ENCODE measurements at places on chromosomes 6 and 20.

DNA sequence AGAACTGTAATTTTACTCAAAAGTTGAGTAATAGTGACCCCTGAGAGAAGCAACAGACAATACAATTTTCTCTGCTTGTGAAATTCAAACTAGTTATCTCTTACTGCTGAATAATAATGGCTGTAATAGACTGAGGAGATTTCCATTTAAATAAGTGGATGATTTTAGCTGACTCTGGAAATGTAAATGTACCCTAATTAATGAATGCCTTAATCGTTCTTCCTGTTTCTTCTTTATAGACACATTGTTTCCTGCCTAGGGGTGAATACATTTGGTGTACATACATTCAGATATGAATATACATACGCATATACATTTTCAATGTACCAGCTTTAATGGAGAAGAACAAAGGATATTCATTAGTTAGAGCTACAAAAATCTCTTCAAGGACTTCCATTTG lies 611.9 kb downstream of the TFAP2B start:
- DNase-seq, result no peak

DNA sequence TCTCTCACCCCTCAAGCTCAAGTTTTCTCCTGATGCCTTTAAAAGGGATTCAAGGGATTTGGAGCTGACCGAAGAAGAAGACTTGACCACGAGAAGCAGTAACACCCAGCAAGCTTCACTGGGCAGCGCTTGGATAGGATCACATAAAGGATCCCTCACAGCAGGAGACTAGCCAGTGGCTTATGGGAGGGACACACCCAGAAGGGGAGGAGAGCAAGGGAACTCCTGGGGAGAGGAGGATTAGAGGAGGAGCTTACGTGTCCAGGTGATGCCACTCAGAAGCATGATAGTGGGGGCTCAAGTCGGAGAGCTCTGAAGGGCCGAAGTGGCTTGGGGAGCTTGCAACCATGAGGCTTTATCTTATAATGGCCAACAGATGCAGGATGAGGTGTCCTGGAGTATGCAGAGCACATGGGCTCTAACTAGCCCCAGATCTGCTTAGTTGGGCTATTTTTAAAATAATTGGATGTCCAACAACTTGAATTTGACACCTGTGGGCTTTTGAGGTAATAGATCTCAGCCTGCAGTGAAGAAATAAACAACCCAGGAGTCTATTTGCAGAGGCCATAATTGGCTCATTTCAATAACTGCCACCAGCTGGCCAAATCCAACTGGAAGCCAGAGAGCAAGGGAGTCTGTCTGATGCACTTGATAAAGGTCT lies 137.9 kb upstream of the EXOC2 start:
- DNase-seq, result no peak

DNA sequence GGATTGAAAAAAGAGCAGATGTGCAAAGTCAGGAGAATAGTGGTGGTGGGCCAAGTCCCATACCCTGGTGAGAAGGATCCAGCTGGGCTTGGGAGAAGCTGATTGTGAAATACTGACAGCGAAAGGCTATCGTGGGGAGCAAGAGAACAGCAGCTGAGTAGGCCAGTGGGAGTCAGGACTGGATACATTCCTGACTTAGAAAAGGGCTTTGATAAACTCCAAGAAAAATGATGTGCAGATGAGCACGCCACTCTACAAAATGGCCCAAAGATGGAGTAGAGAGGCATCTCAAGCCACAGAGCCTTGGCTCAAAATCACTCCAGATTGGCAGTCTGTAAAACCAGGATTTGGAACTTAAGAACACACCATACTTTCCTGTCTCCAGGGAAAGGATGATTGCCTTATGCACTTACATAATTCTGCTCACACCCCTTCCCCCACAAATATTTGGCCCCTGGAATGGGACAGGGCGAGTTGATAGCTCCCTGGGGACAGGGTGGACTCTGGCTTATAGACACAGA lies 578.7 kb downstream of the MAFB start:
- no peak for DNase-seq

DNA sequence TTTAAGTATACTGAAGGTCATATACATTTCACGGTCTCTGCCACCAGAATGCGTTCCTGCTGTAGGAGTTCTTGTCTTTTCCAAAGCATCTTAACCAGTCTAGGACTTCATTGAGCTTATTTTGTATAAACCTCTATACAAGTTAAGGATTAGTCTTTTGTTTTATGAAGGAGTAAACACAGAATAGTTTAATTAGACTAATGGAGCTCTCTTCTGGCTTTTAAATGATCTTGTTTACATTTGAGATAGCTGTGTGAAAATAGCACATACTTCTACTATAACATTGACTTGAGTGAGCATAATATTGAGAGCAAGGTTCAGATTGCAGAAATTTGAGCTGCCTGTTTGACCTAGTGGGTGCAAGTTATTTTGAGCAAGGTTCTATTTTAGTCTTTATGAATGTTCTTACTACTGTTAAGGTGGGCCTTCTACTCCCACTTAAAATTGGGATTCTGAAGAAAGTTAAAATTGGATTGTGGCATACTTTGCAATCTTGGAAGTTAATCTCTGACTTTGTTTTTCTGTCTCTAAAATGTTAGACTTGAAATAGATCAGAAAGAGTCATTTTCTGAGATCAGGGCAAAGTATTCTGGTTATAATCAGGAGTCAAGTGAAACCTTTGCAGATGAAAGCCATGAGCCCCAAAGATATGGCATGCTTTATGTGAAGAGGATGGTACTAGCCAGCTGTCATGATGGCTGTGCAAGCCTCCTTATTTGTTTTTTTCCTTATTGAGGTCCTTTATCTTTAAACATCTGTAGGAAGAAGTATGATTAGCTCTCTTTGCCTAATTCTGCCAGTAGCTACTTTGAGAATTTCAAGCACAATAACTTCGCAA lies 41.8 kb downstream of the RPRD1B start:
- DNase-seq, result no peak

DNA sequence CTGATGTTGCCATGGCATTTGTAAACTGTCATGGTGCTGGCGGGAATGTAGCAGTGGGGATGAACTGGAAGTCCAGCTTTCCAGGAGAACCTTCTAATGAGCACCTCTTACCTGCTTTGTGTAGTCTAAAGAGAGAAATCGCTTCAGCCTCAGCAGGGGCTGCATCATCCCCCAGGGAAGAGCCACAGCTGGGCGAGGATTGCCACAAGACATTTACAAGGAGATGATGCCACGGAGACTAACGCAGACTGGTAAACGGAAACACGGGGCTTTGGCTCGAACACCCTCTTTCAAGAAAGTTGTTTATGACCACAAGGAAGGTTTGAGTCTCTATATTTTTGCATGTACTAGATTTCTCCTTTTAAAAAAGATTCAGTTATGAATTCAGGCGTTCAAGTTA lies 72.9 kb downstream of the CDH26 start:
- no peak for DNase-seq

- no peak for DNase-seq
Measured at GRCh38 chr20:17678295-17678694, 3.7 kb downstream of the RRBP1 start.

- DNase-seq, result no peak
Measured at GRCh38 chr20:23043376-23043775, 6.1 kb downstream of the THBD start.

GRCh38 chr6:8958894-8959511 lies 523.7 kb upstream of the SLC35B3 start:
- DNase-seq, result no peak

DNA sequence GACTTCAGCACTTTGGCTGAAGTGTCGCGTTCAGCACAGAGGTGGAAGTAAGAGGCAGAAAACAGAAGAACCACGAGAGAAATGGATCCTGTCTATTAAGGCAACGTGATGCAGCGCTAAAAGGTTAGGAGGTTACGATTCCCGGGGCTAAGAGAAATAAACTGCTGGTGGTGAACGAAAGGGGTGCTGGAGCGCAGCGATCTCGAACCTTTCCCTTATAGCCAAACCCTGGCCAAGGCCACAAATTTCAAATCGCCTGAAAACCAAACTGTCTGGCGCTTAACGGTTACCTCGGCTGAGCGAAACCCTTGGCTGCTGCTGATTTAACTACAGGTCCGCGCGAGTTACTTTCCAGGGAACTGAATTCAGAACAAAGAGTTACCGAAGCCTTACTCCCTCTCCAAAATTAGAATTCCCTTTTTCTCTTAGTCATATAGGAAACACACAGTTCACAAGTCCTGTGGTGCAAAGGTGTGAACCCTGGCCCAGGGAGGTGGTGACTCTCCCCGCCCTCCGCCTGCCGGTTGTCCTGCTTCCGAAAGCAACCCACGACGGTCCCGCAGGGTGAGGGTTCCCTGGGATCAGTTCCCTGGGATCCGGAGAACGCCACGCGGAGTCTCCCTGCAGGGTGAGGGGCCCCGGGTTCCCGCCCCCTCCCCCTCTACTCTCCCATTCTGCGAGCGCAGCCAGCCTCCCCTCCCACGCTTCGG lies 1.3 kb upstream of the SLC35D3 start:
- no peak for DNase-seq

GRCh38 chr6:13124131-13124530 lies 204.2 kb downstream of the TBC1D7 start:
- no peak for DNase-seq

GRCh38 chr20:16641511-16642023 lies 68.3 kb upstream of the KIF16B start:
- no peak for DNase-seq

DNA sequence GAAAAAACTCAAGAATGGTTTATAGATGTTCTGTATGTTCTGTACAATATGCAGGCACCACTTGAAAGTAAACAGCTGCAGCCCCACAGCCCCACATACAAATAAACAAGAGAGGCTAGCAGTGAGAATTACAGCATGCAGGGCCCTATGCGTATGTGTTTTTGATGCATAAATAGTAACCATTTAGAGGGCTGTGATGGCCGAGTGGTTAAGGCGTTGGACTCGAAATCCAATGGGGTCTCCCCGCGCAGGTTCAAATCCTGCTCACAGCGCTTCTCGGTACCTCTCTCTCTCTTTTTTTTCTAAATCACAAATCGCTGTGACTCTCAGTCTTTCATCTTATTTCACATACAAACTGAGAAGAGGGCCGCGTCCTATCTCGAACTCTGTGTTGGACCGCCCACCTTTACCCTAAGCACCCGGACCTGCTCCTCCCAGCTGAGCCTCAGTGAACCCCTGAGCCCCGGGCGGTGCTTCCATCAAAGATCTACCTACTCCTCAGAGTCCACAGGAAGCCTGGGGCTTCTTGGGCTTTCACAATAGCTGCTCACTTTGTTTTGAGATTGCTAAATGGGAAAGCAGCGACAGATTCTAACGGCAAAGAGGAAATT lies 37.7 kb upstream of the PRSS16 start:
- no peak for DNase-seq

DNA sequence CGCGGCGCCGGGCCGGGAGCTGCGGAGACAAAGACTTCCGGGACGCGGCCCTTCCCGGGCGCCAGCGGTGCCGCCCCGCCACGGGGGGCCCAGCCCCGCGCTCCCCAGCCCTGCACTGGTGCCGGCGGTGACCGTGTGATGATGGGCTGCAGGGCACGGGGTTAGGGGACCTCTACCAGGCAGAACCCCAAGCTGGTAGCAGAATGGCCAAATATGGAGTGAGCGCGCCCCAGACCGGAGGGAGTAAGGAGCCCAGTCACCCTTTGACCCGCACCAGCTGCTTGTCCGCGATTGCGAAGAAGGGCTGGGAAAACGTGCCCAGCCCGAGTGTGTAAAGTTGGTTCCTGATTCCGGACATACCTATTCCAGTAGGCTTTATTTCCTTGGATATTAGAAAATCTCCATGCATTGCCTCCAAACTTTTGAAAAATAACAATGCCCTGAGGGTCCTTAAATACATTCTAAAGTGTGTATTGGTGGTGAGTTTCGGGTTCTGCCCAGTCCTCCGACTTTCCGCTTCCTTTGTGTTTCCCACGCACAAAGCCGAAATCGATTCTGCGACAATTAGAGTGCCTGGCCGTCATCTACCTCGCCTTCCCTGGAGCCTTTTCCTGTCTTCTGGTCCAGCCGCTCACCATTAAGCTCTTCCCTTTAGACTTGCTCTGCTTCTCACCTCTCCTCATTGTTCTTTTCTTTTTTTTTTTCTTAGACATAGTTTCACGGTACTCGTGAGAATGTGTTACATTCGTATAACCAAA lies 1.1 kb downstream of the ABRACL start:
- DNase-seq, result no peak

GRCh38 chr6:75963569-75963968 lies 108.9 kb downstream of the IMPG1 start:
- DNase-seq, result no peak

- DNase-seq, result no peak
Measured at GRCh38 chr6:92820601-92821000, 598.8 kb downstream of the EPHA7 start.

GRCh38 chr20:44085616-44086434 lies 101.2 kb downstream of the JPH2 start:
- DNase-seq, result no peak

DNA sequence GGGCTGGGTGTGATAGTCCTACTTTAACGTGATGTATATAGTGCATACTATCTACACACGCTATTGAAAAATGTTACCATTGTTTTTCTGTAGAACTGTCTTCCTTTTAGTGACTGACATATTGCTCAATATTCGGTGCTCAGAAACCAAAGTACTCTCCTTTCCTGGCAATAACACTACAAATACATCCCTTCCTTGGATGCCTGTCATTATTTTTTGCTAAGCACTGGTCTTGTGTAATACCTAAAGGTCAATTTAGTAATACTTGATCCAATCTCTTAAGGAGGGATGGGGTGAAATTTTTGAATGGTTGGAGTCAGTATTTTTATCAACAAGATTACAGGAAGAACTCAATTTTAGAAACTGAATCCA lies 23.9 kb downstream of the CNR1 start:
- no peak for DNase-seq

DNA sequence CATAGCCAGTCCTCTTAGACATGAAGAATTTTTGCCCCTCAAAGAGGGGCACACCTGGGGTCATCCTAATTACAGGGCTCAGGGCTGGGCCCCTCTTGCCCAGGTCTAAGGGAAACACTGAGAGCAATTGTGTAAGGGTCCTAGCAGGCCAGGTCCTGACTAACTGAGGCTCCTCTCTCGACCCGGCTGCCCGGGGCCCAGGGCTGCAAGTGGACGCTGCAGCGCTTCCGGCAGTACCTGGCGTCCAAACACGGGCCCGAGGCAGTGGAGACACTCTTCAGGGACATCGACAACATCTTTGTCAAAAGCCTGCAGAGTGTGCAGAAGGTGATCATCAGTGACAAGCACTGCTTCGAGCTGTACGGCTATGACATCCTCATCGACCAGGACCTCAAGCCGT lies 17.4 kb downstream of the PDRG1 start:
- DNase-seq, result no peak

GRCh38 chr6:169648092-169648491 lies 53.7 kb downstream of the WDR27 start:
- DNase-seq, result no peak

- no peak for DNase-seq
Measured at GRCh38 chr20:62476056-62476838, 452 bp upstream of the GATA5 start.

GRCh38 chr6:124027392-124027791 lies 223.7 kb downstream of the NKAIN2 start:
- no peak for DNase-seq

DNA sequence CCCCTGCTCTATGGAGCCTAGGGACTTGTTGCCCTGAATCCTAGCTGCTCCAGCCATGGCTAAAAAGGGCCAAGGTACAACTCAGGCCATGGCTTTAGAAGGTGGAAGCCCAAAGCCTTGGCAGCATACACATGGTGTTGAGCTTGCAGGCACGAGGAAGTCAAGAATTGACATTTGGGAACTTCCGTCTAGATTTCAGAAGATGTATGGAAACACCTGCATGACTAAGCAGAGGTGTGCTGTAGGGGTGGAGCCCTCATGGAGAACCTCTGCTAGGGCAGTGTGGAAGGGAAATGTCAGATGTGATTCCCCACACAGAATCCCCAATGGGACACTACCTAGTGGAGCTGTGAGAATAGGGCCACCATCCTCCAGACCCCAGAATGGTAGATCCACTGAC lies 95.1 kb upstream of the TMEM170B start:
- no peak for DNase-seq
